ENCODE measurements at places on chromosomes 6 and 20. TPM values are rescaled to one million over a fixed set of nuclear protein-coding genes. Genes with fewer than 3 reads are reported as not detected.

Gene DYNLT2
- 0.41 TPM for total RNA-seq

Gene NELFE
- 41.9 TPM for total RNA-seq

Gene PTK7
- 1.7 TPM for total RNA-seq

Gene NRSN1
- not detected for total RNA-seq

Gene RAB23
- 12.0 TPM for total RNA-seq

Gene OOEP
- not detected for total RNA-seq

Gene NKAPL
- 7.4 TPM for total RNA-seq

Gene EFHC1
- 4.8 TPM for total RNA-seq

Gene LRFN2
- total RNA-seq: not detected

Gene RAB44
- total RNA-seq: 0.08 TPM
